ENCODE measurements at places on chromosomes 16 and 17.

DNA sequence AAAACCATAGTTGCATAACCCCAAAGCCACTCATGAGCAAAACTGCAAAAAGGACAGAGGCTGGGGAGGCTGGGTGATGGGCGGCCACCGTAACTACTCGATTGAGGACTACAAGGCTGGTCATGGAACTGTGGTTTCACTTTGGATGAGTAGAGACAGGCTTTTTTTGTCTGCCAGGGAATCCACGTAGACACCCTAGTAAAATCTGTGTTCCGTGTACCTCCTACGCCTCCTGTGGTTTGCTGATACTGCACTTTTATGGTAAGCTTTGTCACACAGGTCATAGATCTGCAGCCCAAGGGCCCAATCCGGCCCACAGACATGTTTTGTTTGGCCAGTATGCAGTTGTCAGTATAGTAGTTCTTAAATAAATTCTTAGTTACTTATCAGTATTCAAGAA lies 2.2 kb upstream of the TLCD3B start:
- no peak for DNase-seq

GRCh38 chr17:39238311-39238972 lies 12.7 kb upstream of the STAC2 start:
- DNase-seq, result peak; percentile 66

- peak; percentile 27 for DNase-seq
Measured at GRCh38 chr17:64024781-64025731, 4.6 kb upstream of the ICAM2 start.

GRCh38 chr17:550041-550398 lies 164.6 kb downstream of the VPS53 start:
- DNase-seq, result no peak

DNA sequence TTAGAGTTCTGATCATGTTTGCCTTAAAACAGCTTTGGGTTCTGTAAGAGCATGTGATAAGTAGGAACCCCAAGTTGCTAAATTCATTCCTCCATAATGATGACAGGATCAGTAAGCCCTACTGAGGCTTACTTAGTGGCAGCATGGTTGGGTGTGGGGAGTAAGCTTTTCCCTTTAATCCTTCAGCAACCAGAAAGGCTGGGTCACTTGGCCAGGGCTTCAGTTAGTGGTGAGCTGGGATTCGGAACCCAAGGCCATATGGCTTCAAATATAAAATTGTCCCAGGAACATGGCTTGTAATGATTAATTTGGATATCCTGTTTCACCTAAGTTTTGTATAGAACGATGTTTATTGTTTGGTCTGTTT lies 850 bp downstream of the GINS3 start:
- no peak for DNase-seq

DNA sequence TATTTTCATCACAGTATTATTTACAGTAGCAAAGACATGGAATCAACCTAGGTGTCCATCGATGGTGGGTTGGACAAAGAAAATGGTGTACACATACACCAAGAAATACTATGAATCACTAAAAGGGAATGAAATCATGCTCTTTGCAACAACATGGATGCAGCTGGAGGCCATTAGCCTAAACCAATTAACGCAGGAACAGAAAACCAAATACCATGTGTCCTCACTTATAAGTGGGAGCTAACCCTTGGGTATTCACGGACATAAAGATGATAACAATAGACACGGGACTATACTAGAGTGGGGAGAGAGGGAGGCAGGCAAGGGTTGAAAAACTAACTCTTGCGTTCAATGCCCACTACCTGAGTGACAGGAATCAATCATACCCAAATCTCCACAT lies 41.0 kb downstream of the MRPS23 start:
- no peak for DNase-seq

- DNase-seq, result peak; percentile 65
Measured at GRCh38 chr17:77444984-77445759, 304.4 kb downstream of the SEC14L1 start.

DNA sequence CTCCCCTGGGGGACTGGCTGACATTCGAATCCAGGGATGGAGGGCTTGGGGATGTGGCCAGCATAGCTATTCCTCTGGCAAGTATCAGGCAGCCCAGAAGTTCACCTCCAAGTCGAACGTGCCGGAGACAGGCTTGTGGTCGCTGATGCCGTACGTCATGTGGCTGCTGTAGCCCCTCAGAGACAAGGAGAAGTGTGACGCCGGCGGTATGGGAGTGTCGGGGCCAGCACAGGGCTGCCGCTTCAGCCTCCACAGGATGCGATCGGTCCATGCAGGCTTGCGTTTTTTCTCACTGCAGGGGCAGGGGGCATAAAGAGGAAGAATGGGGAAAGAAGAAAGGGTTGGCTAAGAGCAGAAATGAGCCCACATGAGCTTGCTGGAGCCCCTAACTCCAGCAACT lies 5.3 kb upstream of the MYO1C start:
- no peak for DNase-seq

DNA sequence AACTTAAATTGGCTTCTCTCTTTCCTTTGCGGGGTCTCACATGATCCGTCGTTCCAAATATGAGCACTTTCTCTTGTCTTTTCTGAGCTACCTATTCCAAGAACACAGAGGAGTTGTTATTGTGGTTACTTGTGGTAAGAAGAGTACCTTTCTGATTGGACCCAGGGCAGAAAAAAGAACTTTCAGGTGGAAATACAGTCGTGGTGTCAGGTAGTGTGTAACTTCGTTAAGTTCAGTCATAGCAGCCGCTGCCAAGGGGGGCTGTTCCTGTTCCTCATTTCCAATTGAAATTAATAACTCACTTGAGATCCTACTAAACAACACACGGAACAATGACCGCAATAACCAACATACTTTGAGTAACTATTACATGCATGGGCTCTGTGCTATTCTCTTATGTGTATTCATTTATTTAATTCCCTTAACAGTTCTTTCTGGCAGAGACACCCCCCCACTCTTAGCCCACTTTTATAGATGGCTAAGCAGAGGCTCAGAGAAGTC lies 681.7 kb downstream of the MAF start:
- no peak for DNase-seq

- no peak for DNase-seq
Measured at GRCh38 chr16:20847550-20847949, 41.2 kb downstream of the REXO5 start.

- no peak for DNase-seq
Measured at GRCh38 chr17:61895391-61895790, 32.1 kb upstream of the BRIP1 start.

- no peak for DNase-seq
Measured at GRCh38 chr16:16083421-16084156, 134.2 kb downstream of the ABCC1 start.

GRCh38 chr17:80105762-80106161 lies 4.4 kb downstream of the GAA start:
- DNase-seq, result no peak

DNA sequence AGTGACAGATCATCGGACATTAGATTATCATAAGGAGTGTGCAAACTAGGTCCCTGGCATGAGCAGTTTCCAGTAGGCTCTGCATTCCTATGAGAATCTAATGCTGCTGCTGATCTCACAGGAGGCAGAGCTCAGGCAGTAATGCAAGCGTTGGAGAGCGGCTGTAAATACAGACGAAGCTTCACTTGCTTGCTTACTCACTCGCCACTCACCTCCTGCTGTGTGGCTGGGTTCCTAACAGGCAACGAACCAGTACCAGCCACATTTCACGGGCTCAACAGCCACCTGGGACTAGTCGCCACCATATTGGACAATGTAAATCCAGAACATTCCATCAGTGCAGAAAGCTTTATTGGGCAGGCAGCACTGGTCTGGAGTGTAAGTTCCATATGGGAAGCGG lies 7.7 kb downstream of the JPH3 start:
- no peak for DNase-seq

GRCh38 chr17:12907477-12907876 lies 110.3 kb downstream of the ELAC2 start:
- DNase-seq, result no peak

- DNase-seq, result no peak
Measured at GRCh38 chr16:24348545-24349290, 92.6 kb downstream of the CACNG3 start.

- no peak for DNase-seq
Measured at GRCh38 chr16:31108794-31109558, 790 bp downstream of the BCKDK start.

- no peak for DNase-seq
Measured at GRCh38 chr17:49465331-49465903, 29.7 kb upstream of the NGFR start.

GRCh38 chr16:60199150-60199549 lies 1465.0 kb upstream of the GOT2 start:
- DNase-seq, result no peak

GRCh38 chr17:18141210-18141803 lies 32.8 kb downstream of the MYO15A start:
- DNase-seq, result peak; percentile 20
